ENCODE measurements at places on chromosomes 1 and 21.

DNA sequence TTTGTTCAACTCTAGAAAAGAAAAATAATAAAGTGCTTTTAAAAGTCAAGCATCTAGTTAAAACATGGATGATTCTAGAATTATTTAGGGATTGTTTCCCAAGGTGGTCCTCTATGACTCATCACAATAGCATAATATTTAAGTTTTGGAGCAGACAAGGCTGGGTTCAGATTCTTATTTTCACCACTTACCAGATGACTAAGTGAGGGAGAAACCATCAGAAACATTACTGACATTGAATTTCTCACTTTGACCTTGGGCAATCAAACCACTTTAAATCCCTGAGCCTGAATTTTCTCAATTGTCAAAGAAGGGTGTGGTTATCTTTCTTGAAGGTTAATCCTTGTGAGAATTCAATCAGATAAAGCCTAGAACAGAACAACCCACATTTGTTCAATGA, 102.5 kb upstream of the PTGFR start:
- DNase-seq, result no peak

- no peak for DNase-seq
These were observed 2.6 kb downstream of the LRRC41 start for GRCh38 chr1:46300673-46301405.

DNA sequence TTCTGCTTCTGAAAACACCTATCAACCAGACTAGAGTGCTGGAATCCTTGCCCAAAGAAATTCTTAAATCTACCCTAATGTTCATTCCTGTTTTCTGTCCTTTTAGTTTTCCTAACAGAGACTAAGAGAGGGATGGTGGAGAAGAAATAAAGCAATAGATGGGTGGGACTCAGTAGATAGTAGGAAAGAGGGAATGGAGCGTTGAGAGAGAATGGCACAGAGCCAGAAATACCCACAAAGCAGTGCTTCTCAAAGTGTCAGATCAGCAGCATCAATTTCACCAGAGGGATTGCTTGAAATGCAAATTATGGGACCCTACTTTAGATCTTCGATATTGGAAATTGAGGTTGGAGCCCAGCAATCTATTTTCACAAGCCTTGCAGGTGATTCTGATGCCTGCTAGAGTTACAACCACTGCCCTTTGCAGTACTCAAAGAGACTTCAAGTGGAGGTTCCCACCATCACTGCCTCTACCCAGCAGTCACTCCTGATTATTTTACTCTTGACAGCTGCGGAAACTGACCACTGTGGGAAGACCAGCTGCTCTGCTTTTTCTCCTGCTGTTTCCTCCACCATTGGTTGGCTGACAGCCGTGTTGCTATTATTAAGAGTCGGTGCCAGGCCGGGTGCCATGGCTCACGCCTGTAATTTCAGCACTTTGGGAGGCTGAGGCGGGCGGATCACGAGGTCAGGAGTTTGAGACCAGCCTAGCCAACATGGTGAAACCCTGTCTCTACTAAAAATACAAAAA, 11.4 kb upstream of the PRPF3 start:
- no peak for DNase-seq

DNA sequence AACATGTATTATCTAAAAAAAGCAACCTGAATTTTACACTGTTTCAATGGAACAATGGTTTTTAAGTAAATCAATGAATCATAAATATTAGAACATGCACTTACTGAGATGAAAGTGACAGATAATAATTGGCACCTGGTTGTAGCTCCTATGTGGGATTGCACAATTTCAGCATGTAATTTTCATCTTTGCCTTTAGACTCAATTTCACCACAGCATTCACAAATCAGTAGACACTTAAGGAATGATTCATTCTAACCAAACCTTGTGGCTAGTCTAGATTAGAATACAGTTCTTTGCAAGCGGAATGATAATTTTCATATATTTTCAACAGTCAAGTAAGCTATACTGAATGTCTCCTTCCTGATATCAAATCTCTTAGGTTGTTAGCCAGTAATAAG, 853.4 kb downstream of the KCNT2 start:
- no peak for DNase-seq

- DNase-seq, result no peak
These were observed 88.8 kb upstream of the ETS2 start for GRCh38 chr21:38716942-38717341.

- DNase-seq, result peak; percentile 50
These were observed 178.1 kb upstream of the RUNX1 start for GRCh38 chr21:35226968-35227744.

GRCh38 chr1:75612976-75613375, 2.1 kb upstream of the SLC44A5 start:
- DNase-seq, result no peak

GRCh38 chr1:41902159-41902577, 16.6 kb downstream of the HIVEP3 start:
- DNase-seq, result no peak

DNA sequence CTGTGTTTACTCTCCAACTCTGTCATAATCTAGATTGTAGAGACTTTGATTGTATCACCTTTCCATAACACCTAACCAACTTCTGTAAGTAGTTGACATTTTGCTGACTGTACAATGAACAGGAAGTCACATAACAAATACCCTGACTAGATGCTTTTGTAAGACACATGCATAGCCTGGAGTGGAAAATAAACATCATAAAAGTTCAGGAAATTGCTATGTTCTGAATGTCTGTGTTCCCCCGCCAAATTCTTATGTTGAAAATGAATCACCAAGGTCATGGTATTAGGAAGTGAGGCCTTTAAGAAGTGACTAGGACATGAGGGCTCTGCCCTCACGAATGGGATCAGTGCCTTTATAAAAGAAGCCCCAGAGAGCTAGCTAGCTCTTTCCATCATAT, 40.4 kb upstream of the ZSWIM5 start:
- DNase-seq, result no peak

DNA sequence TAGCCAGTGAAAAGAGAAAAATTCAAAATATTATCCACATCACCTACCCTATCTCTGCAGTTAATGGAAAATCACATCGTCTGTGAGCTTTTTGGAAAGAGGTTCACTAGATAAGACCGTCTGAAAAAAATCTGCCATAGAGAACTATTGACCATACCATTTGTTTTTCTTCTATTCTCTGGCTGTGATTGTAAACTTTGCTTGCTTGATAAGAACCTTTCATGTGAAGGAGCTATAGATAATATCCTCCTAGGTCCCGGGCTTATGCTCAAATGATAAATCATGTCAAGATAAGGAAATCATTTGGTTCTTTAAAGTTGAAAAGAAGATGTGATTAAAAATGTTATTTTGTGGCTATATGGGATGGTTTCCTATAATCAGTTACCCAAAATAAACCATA, 369.9 kb downstream of the SIPA1L2 start:
- no peak for DNase-seq

- DNase-seq, result no peak
These were observed 8.2 kb downstream of the SYTL1 start for GRCh38 chr1:27349784-27350662.
